ENCODE measurements at places on chromosomes 1 and 21. TPM values are rescaled to one million over a fixed set of nuclear protein-coding genes. Genes with fewer than 3 reads are reported as not detected.
A peak's percentile ranks its signal among the peaks of the same experiment; 100 is the strongest.

Gene CFHR4
- not detected for total RNA-seq

Gene KCNQ4
- total RNA-seq = 3.4 TPM

Gene TBX19
- 0.72 TPM for total RNA-seq

Gene RPRD2
- total RNA-seq = 11.1 TPM

Gene CELA3A
- total RNA-seq = not detected

Gene CD247
- 6.5 TPM for total RNA-seq

Gene TRIM46
- 1.9 TPM for total RNA-seq

DNA sequence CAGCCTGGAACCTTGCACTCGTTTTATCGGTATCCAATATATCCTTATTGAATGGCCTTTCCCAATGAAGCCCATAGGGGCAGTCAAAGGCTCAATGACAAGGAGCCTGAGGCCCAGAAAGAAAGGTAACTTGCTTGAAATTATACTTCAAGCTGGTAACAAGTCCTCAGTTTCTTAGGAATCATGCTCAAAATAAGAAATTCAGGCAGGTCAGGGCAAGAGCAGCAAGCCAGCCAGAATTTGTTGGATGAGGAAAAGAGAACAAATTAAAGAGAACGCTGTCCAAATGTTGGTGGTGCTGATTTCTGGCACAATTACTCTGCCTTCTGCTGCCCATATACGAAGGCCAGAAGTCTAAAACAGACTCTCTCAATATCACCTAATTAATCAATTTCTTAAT lies 77.6 kb downstream of the DDX20 start:
- peak; percentile 16 for DNase-seq

GRCh38 chr1:173249349-173249748 lies 42.2 kb upstream of the TNFSF4 start:
- DNase-seq = peak; percentile 17

GRCh38 chr1:232192781-232193450 lies 437.0 kb downstream of the SIPA1L2 start:
- DNase-seq = no peak

GRCh38 chr1:173410794-173411236 lies 66.3 kb upstream of the PRDX6 start:
- no peak for DNase-seq

DNA sequence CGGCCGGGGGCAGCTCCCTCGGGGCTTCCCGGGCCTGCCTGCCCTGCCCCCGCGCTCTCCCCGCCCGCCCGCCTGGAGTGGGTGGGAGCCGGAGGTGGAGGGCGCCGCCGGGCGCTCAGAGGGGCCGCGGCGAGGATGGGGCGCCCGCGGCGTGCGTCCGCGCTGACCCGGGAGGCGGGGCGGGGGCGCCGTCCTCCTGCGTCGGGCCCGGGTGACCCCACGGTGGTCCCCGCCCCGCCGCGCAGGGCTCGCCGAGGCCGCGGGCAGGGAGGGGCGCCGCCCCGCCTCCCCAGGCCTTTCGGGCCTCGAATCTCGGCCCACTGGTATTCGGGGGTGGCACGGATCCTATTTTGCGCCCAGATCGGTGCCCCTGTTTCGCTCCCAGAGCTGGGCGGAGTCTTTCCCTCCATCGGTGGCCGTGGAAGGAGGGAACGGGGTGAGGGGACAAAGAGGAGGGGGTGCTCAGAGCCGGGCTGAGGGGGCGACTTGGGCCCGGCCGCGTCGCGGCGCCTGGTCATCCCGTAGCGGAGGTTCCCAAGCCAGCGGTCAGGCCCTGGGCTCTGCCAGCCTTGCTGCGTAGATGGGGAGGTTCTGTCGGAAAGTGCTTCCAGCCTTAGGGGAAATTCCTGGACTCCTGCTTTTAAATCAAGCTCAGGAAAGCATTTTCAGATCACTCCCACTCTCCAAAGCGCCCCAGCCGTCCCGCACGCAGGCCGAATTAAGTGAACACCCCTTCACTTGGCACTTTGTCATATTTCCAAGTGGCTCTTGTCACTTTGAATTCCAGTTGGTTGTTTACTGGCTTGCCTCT lies 545 bp downstream of the PATJ start:
- peak; percentile 61 for DNase-seq

- DNase-seq = no peak
These were observed 620.1 kb downstream of the AJAP1 start for GRCh38 chr1:5274527-5274926.

GRCh38 chr1:113677250-113678158 lies 81.8 kb downstream of the PHTF1 start:
- DNase-seq = peak; percentile 59

- DNase-seq = peak; percentile 46
These were observed 53.4 kb upstream of the ATP5PO start for GRCh38 chr21:33968995-33969348.

- DNase-seq = peak; percentile 35
These were observed 393.0 kb upstream of the PLXNA2 start for GRCh38 chr1:208637181-208637580.

Data from umbilical cord (tissue), 2 donors.